ENCODE measurements at places on chromosomes 5 and 9.

- DNase-seq: no peak
Observed at GRCh38 chr5:168892618-168893186, 313.5 kb upstream of the PANK3 start.

DNA sequence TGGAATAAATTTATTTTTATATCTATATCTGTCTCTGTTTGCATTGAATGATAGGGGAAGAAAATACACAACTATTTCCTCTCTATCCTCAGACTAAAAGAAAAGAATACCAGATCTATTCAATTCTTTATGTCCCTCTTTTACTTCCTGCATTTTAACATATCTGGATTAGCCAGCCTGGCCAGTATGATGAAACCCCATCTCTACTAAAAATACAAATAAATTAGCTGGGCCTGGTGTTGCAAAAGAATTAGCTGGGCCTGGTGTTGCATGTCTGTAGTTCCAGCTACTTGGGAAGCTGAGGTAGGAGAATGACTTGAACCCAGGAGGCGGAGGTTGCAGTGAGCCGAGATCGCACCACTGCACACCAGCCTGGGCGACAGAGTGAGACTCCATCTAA lies 182.0 kb downstream of the LURAP1L start:
- DNase-seq: no peak

DNA sequence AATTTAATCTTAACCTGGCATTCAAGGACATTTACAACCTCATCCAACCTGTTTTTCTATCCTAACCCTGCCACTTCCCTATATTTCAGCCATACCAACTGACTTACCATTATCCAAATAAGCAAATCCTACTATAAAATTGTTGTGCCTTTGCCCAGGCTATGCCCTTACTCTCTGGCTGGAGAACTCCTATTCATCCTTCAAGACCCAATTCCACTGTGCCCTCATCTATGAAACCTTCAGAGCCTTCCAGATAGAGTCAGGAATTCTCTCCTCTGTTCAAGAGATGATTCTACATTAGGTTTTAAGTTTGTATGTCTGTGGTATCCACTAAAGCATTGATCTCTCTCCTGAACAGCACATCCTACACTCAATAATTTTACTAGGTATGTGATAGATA lies 46.3 kb upstream of the MSX2 start:
- DNase-seq: no peak

DNA sequence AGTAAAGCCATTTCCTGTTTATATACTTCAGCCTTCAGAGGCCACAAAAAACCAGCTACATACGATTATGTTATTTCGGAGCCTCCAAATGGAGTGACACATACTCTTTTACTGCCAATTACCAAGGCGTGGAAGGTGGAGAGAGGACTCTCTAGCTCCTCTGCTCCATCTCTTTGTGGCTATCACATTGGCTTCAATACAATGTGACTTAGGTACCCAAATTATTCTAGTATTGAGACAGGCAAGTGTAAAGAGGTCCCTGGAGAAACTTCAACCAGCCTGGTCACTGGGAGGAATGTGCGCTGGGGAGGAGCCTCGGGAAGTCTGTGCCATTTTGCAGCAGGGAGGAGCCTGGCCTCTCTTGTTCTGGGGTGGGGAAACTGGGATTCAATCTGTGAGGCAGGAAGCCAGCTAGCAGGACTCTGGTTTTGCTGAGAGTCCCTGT lies 85.8 kb upstream of the TAS2R1 start:
- DNase-seq: no peak

GRCh38 chr5:174479325-174479724 lies 245.1 kb upstream of the MSX2 start:
- no peak for DNase-seq

DNA sequence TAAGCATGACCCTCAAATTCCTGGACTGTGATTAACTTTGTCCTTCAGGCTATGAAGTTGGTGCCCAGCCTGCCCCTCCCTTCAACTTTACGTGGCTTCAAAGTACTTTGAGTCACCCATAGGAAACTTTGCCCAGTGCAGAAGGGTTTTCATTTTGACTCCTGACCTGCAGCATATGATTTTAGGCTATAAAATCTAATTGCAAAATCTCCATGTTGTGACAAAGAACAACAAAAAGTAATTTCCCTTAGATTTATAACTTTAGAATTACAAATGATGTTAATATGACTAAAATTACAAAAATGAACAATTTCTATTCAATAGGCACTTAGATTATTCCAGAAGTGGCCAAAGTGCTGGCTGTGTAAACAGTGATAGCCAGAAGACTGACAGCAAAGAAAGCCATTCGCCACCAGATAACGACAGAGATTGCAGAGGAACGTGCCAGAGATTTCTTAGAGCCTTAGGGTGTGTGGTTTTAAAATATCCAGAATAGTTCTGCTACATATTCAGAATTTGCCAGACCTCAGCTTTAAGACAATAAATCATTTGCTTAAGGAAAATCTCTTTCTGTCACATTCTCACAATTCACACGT lies 197.4 kb downstream of the SEMA5A start:
- DNase-seq: no peak

GRCh38 chr9:103816146-103816545 lies 278.0 kb upstream of the SMC2 start:
- no peak for DNase-seq

Data from CD4-positive, alpha-beta T cell treated with Interleukin-2 at 100 ng/mL for 4 hours (primary cell).